ENCODE measurements at places on chromosomes 4 and X.
A peak's percentile ranks its signal among the peaks of the same experiment; 100 is the strongest.

- no peak for DNase-seq
Observed at GRCh38 chr4:67712650-67713528, 11.9 kb upstream of the UBA6 start.

DNA sequence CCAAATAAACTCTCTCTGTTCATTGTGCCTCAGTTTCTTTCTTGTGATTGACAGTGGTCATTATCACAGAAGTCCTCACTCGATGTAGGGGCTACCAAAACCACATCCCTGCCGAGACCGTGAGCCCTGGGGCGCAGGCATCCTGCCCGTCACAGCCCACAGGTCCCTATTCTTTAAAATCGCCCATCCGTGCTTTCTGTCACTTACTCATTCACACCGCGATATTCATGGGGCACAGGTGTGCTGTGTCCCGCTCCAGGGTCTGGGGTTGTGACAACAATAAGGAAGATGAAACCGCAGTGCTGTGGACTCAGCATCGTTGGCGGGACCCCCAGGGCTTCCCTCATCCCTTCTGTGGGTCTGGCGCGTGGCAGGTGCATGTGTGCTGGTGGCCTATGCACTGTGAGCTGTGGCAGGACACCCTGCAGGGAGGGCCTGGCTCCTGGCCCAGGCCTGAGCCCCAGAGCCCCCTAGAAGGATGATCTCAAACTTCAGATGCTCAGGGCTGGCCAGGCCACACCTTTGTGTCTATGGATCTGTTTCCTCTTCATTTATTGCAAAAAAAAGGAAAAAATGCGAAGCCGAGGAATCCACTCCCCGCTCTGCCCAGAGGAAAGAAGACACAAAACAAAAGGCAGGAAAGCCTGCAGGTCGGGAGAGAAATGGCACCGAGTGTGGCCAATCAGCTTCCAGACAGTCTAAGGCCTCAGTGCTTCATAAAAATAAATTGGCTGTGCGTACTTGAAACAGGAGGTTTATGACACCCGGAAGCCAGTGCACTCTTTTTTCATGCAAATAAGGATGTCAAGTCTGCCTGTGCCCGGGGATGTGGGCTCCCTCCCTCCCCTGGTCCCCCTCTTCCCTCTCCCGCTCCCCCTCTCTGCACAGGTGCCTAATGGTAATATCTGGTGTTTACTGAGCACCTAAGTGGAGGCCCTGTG, 109.5 kb upstream of the ADRA2C start:
- DNase-seq = no peak

GRCh38 chrX:2325076-2325784, 175.5 kb downstream of the DHRSX start:
- DNase-seq = peak; percentile 68

- peak; percentile 83 for DNase-seq
Observed at GRCh38 chrX:154368630-154369448, 5.6 kb downstream of the FLNA start.

DNA sequence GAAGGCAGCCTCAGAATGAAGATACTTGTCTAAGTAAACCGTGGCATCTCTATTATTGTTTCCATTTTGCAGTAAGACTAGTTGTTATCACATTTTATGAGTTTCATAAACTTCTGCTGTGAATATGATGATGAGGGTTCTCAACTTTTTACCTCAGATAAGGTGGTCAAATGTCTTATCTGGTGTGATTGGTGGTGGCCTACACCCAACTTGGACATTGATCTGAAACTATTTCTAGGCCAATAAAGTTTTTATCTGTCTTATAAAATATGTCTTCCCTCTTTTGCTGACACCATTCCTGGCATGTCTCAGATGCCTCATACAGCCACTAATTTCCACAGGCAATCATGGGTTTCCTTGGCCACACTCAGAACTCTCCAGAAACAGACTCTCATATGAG, 480.3 kb upstream of the NR3C2 start:
- no peak for DNase-seq

- DNase-seq = peak; percentile 47
Observed at GRCh38 chr4:121656269-121656641, 40.5 kb downstream of the ANXA5 start.

DNA sequence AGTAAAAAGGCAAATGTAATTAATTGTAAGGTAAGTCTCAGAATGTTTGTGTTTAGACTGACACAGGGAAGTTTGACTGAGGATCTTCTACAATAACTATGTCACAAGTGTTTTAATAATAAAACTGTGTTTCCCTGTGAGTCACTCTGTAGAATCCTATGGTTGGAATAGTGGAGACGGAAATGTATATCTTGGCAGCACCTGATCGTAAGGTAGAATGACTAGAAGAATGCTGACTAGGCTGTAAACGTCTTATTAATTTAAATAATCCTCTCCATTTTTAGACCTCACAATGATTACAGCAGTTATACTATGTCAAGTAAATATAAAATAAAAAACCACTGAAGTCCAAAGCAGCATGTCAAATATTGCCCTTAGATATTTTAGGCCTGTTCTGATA, 266.0 kb downstream of the CCSER1 start:
- DNase-seq = no peak

- no peak for DNase-seq
Observed at GRCh38 chrX:46636223-46636622, 62.7 kb downstream of the CHST7 start.

DNA sequence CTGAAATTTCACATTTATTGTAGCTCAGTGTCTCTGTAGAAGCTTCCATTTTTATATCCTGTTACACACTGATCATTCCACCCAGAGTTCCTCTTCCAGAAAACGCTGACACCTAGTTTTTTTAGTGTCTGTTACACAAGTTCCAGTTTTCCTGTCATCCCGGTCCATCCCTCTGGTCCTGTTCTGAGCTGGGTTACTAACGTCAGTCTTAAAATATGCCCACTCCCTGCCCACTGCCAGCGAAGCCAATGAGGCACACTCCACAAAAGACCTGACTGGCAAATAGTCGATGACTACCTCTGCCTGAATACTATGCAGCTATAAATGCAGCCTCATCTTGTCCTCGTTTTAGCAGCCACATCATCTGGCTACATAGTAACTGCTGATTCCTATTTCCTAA, 30.9 kb upstream of the DDX3X start:
- DNase-seq = no peak

- DNase-seq = no peak
Observed at GRCh38 chr4:56466910-56467283, 520 bp upstream of the SRP72 start.
